ENCODE measurements at places on chromosomes 1 and 21.

- DNase-seq, result no peak
Measured at GRCh38 chr21:37552496-37553029, 186.0 kb downstream of the DYRK1A start.

DNA sequence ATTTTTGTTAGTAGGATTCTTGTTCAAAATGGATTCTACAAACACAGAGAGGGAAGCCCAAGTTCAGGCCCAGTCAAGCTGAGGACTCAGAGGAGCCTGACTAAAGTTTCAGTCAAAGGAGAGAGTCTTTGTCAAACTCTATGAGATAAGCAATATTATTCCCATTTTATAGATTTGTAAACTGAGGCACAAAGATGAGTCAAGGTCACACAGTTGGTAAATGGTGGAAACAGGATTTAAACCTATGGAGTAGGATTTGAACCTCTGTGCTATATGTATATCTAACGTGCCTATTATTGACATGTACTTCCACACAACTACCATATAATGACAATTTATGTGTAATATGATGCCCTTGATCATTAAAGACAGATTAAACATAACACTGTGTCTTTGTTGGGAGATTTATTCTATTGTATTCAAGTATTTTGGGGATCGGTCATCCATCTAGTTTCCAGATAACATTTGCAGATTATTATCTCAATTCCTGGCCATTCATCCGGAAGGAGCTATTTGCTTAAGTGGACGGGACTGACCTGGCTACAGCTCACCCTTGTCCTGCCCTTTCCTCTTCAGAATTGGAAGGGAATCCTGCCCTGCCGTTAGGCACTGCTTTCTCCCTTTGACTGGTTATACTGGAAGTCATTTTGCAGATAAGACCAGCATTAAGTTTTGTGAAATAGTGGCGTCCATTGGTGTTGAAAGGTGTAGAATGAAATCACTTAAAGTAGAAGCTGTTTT is 86.1 kb upstream of the LMO4 start:
- no peak for DNase-seq

DNA sequence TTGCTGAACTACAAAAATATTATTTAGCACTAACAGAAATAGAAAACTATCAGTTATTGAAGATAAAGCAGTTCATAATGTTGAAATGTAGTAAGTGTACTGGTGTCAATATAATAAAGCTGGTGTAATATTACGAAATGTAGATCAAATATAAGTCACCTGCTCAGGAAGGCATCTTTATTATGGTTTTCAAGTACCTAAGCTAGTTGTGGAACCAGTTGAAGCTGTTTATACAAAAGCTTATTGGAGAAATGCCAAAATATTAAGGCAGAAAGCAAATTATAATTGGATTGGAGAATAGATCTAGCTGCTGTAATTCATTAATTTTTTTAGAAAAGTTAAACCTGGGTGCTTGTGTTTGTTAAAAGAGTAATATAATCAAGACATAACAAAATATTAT is 6.2 kb upstream of the MARK1 start:
- no peak for DNase-seq

DNA sequence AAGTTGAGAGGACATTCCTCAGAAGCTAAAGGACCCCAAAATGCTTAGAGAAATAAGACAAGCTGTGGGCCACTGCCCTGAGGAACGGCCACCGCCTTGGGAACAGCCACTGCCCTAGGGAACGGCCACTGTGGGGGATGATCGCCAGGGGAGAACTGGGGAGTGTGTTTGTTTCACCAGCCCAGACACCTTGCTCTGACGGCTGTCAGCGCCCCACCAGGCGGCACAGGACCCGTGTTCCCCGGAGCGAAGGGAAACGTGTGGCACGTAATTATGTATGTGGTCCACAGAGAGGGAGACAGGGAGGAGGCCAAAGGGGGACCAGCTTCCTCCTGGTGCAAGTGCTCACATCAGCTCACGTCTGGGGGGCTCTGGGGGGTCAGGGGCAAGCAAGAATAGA is 45.8 kb upstream of the RIPK4 start:
- no peak for DNase-seq

GRCh38 chr1:7386226-7387052 is 384.7 kb upstream of the VAMP3 start:
- no peak for DNase-seq

GRCh38 chr1:112011202-112011601 is 21.7 kb upstream of the KCND3 start:
- DNase-seq, result no peak

DNA sequence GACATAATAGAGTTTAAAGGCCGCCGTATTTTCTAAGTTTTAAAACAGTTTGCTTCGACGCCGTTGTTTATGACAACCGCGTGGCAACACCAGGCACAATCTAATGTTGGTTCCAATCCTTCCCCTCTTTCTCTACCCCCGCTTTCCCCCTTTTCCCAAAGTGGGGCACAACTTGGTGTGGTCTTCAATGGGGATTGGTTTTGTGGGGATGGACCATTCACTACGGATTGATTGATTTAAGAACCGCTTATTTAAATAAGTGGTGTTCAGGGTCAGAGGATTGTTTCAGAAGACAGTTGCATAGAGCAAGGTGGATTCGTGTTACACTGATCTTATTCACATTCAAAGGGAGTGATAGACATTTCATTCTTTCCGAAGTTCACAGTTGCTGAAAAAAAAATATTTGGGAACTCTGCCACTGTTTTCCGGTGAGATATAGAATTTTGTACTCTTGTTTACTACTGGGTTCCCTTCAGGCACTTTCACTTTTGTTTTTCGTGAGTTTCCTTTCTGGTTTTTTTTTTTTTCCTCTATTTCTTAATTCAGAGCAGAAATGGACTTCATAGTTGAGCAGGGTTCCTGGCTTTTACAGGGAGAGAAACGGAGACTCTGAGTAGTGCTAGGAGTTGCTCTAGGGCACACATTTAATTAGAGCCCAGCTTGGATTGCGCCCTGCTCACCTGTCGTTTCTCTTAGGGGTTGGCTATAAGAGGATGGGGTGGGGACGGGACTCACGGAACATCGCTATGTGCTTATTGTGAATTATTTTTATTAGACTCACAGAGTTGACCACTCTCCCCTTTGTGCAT is 79.6 kb upstream of the AK4 start:
- DNase-seq, result no peak

- DNase-seq, result no peak
Measured at GRCh38 chr1:2495026-2495425, 18.9 kb downstream of the PLCH2 start.

DNA sequence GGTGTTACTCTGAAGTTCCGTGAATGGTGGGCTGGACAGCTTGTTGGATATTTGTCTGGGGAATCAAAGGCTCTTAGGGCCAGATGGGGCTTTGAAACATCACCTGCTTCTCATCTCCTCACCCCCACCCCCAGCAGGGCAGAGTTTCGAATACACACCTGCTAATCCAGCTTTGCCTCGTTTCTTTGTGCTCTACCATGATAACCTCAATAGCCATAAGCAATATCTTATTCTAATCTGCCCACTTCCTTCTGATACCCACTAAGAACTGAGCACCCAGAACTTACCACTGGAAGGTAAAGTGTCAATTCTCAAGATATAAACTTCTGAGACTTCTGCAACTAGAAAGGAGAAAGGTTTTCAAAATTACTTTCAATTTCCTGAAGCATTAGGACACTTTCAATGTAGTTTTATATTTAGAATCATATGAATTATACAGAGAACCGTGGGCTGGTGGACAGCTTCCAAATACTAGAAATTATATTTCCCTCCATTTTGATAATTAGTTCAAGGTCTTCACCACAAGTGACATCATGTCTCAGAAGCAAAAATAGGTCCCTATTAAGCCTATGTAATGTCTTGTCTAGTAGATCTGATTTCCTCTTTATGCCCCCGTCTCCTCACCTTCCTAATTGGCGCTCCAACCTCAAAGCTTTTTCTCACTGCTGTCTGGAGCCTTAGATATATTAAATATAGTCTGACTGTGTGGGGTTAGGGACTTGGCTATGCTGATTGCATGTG is 64.4 kb upstream of the NEK2 start:
- no peak for DNase-seq

- DNase-seq, result no peak
Measured at GRCh38 chr1:244089561-244089960, 38.5 kb downstream of the ZBTB18 start.

DNA sequence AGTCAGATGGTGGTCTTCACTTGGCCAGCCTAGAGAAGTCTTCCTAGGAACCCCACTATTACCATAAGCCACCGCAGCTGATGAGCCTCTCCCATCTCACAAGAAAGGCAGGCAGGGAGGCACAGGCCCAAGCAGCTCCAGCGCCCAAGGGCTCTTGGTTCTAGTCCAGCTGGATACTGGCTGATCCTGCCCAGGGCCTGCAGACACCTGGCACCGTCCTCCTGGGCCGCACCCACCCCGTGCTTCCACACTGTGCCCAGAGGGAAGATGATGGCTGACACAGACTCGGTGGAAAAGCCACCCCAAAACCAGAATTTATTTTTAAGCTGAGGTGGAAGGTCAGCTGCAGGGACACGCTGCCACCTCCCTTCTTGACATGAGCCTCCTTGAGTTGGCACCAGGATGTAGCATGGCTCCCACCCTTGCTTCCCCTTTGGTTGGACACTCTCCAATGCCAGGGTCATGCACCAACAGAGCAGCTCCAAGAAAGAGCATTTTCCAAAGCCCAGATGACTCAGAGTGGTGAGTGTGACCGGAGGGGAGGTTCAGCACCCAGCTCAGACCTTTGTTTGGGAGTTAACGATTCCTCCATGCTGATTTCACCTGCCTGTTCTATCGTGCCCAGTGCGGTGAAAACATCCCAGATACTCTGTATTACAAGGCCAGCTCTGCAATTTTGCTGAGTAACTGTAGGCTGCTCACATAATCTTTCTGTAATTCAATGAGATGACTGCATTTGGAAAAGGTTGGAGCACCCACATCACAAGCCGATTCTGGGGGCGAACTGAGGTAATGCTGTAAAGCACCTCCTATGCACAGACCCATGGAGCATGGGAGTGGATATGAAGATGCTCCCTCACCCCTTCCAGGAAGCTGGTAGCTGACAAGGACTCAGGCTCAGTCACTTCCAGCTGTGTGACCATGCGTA is 63.1 kb upstream of the SLC2A1 start:
- no peak for DNase-seq

GRCh38 chr1:16608838-16609560 is 4.4 kb downstream of the NBPF1 start:
- DNase-seq, result no peak

DNA sequence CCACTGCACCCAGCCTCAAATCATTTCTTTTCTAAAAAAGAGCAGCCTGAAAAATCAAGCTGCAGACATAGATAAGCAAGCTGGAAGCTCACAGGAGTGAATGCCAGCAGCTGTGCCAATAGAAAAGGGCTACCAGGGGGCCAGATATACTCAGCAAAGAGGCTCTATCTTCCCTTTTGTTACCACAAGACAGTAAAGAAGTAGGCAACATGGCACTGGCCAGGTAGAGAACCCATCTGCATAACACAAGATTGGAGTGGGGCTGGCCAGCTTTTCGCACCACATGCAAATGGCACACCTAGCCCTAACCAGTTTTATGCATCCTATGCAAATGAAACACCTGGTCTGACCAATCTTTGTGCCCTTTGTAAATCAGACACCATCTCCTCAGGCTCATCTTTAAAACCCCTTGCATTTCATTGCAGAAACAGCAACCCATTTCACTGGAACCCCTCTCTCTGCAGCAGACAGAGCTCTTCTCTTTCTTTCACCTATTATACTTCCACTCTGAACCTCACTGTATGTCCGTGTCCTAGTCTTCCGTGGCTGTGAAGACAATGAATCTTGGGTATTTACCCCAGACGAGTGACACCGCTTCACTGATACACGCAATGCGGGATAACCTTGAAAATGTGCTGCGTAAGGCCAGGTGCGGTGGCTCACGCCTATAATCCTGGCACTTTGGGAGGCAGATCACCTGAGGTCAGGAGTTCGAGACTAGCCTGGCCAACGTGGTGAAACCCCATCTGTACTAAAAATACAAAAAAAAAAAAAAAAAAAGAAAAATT is 15.1 kb downstream of the CASP9 start:
- DNase-seq, result no peak

DNA sequence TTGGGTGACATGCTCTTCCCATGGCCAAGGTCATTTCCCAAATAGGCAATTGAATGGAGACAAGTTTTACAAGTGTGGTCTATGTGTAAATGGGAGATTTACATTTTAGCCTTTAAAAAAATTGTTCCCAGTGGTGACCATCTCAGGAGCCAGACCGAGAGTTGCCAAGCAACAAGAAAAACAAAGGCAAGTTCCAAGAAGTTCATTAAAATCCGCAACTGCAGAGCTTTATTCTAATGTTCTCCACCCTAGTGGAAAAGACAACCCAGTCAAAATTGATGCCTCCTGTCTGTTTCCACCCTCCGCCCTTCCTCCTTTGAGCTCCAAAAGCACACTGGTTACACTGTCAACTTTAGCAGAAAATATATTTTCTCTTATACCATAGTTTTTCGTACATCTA is 33.2 kb upstream of the CD55 start:
- DNase-seq, result no peak

DNA sequence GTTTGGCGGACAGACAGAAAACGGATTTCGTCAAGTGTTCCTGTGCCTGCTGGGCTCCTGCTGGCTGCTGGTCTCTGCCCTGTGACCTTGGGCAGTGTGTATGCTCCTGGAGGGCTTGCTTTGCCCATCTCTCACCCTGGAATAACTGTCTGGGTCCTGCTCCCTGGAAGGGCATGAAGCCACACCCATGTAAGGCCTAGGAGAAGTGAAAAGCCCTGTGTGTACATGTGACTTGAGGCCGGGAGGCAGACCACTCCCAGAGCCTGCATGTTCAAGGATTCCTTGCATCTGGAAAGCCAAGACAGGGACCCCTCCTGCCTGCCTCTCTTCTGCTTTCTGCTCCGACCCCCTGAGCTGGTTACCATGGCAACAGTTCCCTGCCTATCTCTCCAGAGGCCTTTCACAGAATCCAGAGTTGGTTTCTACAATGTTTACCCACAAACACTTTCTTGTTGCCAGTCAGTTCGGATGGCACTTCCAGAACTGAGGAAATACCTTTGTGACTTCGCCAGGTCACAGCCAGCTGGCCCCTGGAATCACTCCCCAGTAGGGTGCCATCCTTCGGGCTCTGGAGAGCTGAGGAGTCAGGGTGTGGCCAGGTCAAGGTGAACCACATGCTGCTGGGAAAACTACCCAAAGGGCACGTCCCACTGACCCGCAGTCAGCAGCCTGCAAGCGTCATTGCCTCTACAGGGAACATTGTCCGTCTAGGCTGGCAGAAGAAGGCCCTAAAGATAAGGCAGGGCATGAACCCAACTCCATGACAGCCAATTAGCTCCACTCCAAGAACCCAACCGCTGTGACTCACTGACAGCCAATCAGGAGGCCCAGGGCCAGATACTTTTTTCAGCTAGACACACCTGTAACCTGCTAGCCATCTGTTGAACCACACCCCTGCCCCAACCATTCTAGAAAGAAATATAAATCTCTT is 14.7 kb upstream of the GPR37L1 start:
- DNase-seq, result no peak

GRCh38 chr1:173114346-173114745 is 63.6 kb upstream of the TNFSF18 start:
- no peak for DNase-seq

GRCh38 chr21:17578162-17578561 is 34.5 kb downstream of the BTG3 start:
- no peak for DNase-seq
